Chondrocyte (in vitro differentiated cells): ENCODE measurements at places on chromosomes 4 and X. TPM values are rescaled to one million over a fixed set of nuclear protein-coding genes. Genes with fewer than 3 reads are reported as not detected.

- no peak for DNase-seq
These were observed 8.1 kb downstream of the PSAPL1 start for GRCh38 chr4:7426525-7427171.

DNA sequence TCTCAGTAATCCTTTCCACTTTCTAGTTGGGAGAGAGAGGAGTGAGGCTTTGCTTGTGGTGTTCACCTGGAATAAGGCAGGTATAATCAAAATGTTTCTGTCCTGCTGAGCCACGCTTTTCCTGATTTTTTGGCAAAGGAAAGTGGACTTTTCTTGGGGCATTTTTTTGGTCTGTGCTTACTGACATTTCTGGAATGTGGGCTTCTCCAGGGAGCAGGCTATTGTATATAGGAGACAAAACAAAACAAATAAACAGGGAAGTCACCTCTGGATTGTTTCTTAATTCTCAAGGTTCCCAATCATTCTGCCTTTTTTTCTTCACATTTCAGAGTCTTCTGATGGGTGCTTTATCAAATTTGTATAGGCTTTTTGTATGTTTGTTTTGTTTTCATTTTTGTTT is 25.7 kb upstream of the RP2 start:
- DNase-seq: no peak

DNA sequence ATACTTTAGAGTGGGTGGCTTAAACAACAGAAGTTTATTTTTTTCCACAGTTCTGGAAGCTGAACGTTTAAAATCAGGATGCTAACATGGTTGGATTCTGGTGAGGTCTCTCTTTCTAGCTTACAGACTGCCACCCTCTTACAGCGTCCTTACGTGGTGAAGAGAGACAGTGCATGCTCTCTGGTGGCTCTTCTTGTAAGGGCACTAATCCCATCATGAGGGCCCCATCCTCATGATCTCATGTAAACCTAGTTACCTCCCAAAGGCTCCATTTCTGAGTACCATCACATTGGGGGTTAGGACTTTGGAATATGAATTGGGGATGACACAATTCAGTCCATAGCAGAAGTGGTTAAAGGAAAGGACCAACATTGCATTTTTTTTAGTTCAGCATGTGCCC is 132.8 kb downstream of the BMPR1B start:
- DNase-seq: no peak

DNA sequence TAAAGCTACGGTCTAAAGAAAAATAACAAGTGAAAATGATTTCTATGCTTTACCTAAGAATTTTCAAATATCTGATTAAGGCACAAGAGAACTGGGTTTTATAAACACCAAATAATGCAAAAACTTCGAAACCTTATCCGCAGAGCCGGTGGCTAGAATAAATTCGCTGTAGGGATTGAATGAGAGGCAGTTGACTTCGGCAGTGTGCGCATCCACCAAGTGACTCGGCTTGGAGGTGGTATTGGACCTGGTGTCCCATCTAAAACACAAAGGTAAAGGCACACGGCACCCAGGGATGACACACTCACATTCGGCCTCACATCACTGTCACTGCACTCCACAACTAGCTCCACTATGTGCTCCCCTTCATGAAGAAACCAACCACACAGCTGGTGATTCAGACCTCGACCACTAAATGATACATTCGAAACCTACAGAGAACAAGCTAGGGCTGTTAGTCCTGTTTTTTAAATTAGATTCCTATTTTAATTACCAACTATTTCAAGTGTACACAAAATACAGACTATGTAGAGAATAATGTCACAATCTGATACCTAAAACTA is 17.5 kb downstream of the RBBP7 start:
- DNase-seq: no peak

GRCh38 chrX:20523626-20524312 is 257.1 kb upstream of the RPS6KA3 start:
- DNase-seq: no peak

GRCh38 chr4:17811078-17811603 is 362 bp downstream of the NCAPG start:
- DNase-seq: no peak

DNA sequence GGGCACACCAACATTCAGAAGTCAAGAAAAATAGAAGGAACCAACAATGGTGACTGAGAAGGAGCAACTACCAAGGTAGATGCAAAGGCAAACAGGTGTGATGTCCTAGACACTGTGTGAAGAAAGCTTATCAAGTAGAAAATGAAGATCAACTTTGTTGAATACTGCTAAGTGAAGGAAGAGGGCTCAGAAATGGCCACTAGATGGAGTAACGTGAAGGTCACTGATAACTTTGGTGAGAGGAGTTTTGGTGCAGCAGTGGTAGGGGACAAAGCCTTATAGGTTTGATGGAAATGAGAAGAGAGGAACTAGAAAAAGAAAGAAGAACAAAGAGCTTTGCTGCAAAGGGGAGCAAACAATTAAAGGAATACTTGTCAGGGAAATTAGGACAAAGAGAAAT is 23.5 kb downstream of the OTC start:
- no peak for DNase-seq

Gene RPS6KA3
- 18.4 to 19.5 TPM (median 18.8 TPM) in 3 replicates for total RNA-seq
